ENCODE measurements at places on chromosomes 7 and 10. TPM values are rescaled to one million over a fixed set of nuclear protein-coding genes. Genes with fewer than 3 reads are reported as not detected.

GRCh38 chr7:437329-438251 is 82.1 kb downstream of the PDGFA start:
- DNase-seq, result no peak

- DNase-seq, result no peak
Measured at GRCh38 chr7:98285157-98286092, 3.9 kb downstream of the BRI3 start.

GRCh38 chr10:36597756-36598320 is 527.6 kb upstream of the ANKRD30A start:
- no peak for DNase-seq

DNA sequence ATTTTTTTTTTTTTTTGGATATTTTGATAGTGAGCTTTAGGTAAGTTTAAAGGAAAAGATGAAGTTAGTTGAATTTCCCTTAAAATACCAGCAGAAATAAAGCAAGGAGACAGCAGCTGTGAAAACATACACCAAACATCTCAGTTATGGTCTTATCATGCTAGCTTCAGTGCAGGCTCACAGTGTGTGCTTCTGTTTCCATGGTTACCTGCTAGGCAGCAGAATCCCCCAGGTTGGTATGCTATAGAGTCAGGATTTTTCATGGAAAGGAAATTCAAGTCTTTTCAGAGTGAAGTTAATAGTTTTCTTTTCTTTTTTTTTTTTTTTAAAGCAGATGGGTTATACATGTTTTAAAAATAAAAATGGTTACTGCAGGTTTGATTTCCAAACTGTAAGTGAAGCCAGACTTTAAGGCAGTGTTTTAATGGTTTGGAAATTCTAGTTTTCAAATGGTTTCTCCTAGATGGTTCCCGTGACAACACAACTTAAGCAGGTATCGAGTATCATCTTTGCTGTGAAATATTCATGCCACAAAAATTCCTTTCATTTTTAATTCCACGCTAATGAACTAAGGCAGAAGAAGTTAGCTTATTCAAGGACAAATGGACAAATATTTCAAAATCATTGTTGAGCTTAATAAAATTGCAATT is 230.9 kb downstream of the BICC1 start:
- no peak for DNase-seq

DNA sequence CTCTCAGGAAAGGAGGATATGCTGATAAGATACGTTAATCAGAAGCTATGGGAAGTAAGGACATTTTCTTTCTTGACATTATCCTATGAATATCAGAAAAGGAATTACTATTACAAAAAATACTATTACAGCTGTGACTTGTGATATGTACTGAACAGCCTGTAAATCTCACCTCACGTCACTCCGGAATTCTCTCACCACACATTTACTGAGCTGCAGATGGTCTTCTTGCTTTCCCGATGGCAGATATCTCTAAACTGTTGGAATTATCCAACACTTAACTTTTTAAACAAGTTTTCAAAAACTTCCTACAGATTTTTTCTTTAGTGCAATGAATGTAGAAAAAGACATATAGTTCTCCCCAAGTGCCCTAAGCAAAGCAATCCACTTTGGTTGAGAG is 313.4 kb downstream of the GPR37 start:
- no peak for DNase-seq

The ANXA8L1 gene
- not detected for total RNA-seq
